ENCODE measurements at places on chromosomes 4 and X.

GRCh38 chr4:115076691-115077090, 36.7 kb downstream of the NDST4 start:
- no peak for DNase-seq

- no peak for DNase-seq
These were observed 12.3 kb downstream of the RNF175 start for GRCh38 chr4:153747406-153747955.

DNA sequence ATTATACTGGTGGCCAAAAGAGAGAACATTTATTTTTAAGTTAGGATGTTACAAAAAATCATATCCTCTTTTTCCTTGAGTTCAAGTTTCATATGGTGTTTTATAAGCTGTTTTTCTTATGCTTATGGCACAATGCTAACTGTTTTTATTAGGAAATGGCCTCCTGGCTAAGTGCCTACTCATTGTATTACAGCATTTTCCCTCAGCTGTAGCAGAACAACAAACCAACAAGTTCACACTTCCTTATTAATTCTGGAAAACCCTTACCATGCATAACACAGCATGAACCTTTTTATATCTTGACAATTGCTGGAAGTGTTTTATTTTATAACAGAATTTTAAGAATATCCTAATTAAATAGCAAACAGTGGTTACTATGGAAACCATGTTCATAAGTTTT, 165.8 kb downstream of the GASK1B start:
- DNase-seq, result no peak

GRCh38 chr4:87375719-87376291, 15.2 kb downstream of the HSD17B11 start:
- DNase-seq, result no peak

- no peak for DNase-seq
These were observed 403.6 kb downstream of the PDGFC start for GRCh38 chr4:156568041-156568440.

DNA sequence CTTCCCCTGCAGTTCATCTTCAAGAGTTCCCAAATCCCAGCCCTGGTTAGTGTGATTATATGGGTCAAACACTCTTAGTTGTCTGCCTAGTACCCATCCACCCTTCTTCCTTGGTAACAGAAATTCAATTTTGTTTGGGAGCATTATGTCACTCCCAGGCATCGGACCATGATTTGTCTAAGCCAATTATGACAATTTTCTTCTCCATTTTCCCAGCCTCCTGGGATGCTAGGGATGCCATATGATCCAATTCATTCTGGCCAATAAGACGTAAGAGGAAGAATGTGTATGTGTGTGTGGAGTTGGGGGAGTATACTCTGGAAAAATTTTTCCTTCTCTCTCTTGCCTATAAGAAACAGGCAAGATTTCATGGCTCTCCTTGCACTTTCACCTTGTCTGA, 465.9 kb downstream of the MID1IP1 start:
- no peak for DNase-seq

DNA sequence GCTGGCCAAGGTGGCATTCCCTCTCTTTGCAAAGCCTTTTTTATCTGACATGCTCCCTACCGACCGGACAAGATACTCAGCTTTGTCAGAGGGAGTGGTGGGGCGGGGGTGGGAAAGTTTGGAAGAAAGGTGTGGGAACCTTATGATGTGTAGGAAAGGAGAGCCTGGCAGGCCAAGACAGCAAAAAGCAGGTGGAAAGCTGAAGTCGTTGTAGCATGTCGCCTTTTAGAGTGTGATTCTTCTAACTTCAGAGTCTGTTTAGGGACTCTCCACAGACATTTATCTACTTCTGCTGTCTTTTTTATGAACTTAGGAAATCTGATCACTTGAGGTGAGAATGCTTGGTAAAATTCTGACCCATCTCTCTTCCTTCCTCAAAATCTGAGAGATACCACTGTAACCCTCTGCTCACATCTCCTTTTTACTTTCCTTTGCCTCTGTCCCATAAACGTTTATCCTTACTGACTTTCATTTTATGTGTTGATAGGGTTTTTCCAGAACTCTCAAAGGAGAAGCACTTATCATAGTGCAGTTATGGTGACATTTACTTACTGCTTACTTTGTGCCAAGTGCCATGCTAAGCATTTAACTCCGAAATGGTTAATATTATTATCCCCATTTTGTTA, 8.2 kb upstream of the RUFY3 start:
- DNase-seq, result no peak

- DNase-seq, result no peak
These were observed 189.2 kb downstream of the GPM6A start for GRCh38 chr4:175622887-175623286.

DNA sequence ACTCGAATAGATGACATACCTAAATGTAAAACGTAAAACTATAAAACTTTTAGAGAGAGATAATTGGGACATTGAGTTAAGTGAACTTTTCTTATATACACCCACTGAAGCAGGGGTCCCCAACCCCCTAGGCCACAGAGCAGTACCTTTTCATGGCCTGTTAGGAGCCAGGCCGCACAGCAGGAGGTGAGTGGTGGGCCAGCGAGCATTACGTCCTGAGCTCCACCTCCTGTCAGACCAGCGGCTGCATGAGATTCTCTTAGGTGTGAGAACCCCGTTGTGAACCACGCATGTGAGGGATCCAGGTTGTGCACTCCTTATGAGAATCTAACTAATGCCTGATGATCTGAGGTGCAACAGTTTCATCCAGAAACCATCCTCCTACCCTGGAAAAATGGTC, 114.8 kb downstream of the HMX1 start:
- DNase-seq, result no peak

- no peak for DNase-seq
These were observed 36.6 kb downstream of the ADRA2C start for GRCh38 chr4:3802571-3803474.

- DNase-seq, result no peak
These were observed 332 bp upstream of the RENBP start for GRCh38 chrX:153944800-153945150.

DNA sequence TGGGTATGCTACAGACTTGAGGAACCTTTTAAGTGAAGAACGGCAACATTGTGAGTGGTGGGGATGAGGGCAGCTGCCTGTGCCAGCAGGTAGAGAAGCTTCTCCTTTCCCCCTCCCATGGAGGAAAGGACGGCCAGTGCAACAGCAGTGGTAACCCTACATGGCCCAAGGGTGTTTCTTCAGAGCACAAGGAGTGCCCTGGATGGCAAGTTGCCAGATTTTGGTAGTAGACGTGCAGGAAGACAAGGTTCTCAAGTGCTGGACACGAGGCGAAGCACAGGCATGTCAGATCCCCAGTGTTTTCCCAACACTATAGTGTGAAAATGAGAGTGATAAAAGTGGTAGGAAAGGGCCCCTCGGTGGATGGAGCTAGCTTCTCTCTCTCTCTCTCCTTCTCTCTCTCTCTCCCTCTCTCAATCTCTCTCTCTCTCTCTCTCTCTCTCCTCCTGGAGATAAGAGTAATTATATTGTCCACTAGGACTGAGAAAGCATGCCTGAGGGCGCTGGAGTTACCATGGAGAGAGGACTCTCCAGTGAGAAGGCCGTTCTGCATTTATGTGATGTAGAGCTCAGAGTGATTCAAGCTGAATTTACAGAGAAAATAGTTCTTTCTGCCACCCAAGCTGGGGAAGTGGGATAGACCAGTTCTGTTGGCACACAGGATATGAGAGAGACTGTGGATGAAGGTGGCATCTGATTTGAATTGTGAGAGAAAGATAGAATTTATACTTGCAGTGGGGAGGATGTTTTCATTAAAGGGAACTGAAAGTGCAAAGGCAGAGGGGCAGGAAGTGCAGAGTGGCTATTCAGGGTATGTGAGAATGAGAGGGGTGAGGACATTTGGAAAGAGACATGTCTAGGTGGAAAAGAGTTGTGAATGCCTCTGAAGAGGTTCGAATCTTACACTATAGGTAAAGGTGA, 25.7 kb upstream of the TRPC3 start:
- DNase-seq, result no peak

DNA sequence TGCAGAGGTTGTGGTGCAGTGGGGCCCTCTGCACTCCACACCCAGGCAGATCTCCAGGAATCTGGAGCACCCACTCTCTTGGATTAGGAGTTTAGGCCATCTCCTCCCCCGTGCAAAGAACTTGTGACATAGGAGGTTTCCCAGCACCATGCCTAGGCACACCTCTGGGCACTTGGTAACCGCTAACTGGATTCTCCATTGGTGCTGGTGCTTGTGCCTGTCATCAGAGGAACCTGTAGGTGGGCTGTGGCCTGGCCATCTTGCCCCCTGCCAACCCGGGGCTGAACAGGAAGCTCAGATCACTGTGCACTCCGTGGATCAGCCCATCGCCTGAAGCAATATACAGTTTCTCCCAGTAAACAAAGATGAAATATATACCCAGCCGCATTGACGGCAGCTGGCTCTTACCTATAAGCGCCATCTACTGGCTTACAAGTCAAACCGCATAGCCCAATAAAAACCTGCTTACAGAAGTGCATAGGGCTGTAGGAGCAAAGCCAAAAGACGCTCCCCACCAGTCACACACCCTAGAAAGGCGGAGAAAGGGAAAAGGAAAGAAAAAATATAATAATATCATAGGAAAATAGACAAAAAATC, 19.1 kb upstream of the TEX13B start:
- DNase-seq, result no peak

GRCh38 chrX:118760025-118760424, 32.6 kb downstream of the IL13RA1 start:
- DNase-seq, result no peak

DNA sequence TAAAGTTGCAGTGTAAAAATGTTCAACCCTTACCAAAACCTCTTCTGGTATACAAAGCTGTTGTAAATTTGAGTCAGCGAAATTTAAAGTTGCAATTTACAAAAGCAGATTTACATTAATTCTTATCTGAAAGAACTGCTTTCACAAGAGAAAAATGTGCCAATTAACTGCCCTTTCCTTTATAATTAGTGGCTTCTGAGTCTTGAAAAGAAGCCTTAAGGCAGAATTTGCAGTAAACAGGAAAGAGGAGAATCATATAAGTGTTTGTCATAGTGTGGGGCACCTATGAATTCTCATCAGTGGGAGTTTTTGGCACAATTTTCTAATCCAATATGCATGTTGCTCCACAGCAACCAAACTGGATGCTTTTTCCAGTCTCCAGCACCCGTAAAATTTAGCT, 125.3 kb upstream of the GABRG1 start:
- no peak for DNase-seq
